ENCODE measurements at places on chromosomes 4 and X. TPM values are rescaled to one million over a fixed set of nuclear protein-coding genes. Genes with fewer than 3 reads are reported as not detected.

RTL5 gene
- total RNA-seq = 0.29 TPM

MAML3 gene
- total RNA-seq = 0.32 TPM

HPGDS gene
- not detected for total RNA-seq

PRR32 gene
- not detected for total RNA-seq

CSN1S1 gene
- not detected for total RNA-seq

DNA sequence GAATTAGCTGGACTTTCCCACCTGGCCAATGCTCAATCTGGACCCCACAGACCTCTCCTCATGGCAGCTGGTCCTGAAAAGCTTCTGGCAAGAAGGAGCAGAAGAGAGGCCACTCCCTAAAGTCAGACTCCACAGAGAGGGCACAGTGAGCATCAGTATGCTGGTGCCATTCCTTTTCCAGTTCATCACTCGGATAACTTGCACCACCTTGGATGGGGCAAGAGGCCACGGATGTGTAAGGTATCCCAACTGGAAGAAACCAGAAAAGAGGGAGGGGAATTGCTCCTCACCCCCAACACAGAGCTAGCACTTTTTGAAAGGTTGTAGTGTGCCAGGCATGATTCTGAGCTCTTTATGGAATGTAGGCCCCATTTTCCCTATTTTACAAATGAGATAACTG lies 85.9 kb downstream of the STK32B start:
- H3K27ac ChIP-seq = no peak overlapping the region
- no peak for DNase-seq
- no peaks in the 10 kb centered on the region for H3K4me1 ChIP-seq
- H3K4me3 ChIP-seq = no peak overlapping the region

- H3K4me1 ChIP-seq = no peaks in the 10 kb centered on the region
- no peak overlapping the region for H3K27ac ChIP-seq
- no peak overlapping the region for H3K4me3 ChIP-seq
- H3K36me3 ChIP-seq = no peaks in the 10 kb centered on the region
- no peaks in the 10 kb centered on the region for H3K27me3 ChIP-seq
- no peak for DNase-seq
Observed at GRCh38 chr4:8351931-8352367, 82.4 kb downstream of the HTRA3 start.

DNA sequence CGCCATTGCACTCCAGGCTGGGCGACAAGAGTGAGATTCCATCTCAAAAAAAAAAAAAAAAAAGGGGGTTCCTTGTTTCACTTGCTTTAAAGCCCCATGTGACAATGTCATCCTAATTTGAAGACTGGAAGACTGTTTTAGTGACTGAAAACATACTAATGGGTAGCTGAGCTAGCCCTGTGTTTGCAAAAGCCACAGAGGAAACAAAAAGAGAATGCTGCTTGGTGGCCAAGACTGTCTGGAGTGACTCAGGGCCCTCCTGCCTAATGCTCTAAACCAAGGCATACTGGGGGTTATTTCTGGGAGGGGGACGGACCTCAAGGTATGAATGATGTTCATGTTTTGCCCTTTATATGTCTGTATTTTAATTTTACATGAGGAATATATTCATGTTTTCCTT lies 16.0 kb downstream of the HPSE start:
- H3K27ac ChIP-seq = no peak overlapping the region
- H3K36me3 ChIP-seq = peaks cover 29% of the 10 kb centered on the region
- H3K27me3 ChIP-seq = no peaks in the 10 kb centered on the region
- no peak for DNase-seq

GRCh38 chr4:128241425-128241913 lies 46.1 kb downstream of the PGRMC2 start:
- no peaks in the 10 kb centered on the region for H3K36me3 ChIP-seq

DNA sequence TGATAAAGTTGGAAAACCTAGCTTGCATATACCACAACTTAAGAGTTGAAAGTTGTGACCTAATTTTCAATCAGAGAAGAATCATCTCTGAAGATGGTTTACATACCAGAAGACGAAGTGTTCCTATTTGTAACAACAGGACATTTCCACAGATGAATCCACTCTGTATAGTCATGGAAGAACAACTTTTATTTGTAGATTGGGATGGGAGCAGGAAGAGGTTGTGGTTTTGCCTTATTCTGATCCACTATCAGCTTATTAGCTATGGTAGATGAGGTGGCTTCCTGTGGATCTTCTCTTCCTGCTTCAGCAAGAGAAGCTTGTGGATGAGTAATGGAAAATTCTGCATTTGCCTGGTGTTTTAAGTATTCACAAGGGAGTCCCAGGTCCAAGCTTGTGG lies 18.6 kb upstream of the SUPT20HL1 start:
- no peaks in the 10 kb centered on the region for H3K36me3 ChIP-seq
- peaks cover 38% of the 10 kb centered on the region for H3K4me1 ChIP-seq
- no peak for DNase-seq
- no peak overlapping the region for H3K4me3 ChIP-seq

DNA sequence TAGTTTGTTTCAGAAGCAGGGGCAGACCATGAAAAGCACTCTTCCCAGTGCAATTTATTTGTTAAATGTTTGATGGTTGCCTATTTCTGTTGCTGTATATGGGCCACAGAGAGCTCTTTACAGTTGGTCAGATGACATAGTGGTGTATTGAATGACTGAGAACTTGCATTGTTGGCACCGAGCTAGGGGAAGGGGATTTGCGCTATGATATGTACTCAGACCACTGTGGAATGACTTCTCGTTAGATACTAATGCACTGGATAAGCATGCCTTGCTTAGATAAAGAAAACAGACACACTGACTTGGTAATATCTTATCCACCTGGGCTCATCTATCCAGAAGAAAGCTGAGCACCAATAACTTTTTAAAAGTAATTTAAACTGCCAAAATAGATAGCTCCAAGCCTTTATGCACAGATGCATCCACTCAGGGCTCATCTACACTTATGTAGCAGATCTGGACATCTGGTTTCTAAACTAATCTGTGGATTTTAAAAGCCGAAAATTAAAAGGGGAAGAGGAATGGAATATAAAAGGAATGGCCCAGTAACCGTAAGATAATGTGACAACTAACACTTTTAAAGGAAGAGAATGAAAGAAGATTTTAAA lies 132.7 kb downstream of the GATB start:
- H3K4me3 ChIP-seq = no peak overlapping the region
- no peak overlapping the region for H3K27ac ChIP-seq
- DNase-seq = no peak
- H3K27me3 ChIP-seq = peaks cover 26% of the 10 kb centered on the region

DNA sequence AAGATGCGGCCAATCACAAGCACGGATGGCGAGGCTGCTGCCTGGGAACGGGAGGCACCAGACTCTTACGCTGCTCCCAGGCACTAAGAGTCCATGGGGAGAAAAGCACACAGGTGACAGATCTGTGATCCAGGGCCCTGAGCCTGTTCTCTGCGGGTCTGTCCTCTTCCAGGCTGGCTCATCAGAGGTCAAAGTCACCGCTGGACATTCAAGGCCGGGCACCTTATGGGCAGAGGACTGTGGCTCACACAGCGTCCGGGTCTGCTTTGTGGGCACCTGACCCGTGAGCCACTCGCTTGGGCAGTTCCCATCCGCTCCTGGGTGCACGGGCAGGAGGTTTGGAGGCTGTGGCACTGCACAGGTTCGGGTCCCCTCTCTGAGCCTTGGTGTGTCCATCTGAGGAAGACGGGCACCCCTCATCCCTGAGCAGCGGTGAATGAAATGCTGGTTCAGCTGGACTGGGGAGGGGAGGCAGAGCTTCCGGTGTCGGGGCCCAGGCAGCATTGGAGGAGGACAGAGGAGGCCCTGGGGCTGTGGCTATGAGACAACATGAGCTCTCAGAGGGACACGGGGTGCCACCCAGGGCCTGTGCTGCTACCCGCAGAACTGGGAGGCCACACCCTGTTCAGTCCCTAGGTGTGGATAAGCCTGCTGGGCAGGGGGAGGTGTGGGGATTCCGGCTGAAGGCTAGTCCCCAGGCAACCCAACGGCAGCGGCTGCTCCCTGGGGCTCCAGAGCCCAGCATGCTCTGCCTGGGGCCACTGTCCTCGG lies 61.2 kb upstream of the AFAP1 start:
- no peaks in the 10 kb centered on the region for H3K4me1 ChIP-seq
- no peak overlapping the region for H3K27ac ChIP-seq
- H3K27me3 ChIP-seq = no peaks in the 10 kb centered on the region
- DNase-seq = no peak
- H3K36me3 ChIP-seq = no peaks in the 10 kb centered on the region
- H3K4me3 ChIP-seq = no peak overlapping the region
